Activated CD8-positive, alpha-beta memory T cell treated with anti-CD3 and anti-CD28 coated beads for 24 hours (primary cell): ENCODE measurements at places on chromosomes 11 and 22.

DNA sequence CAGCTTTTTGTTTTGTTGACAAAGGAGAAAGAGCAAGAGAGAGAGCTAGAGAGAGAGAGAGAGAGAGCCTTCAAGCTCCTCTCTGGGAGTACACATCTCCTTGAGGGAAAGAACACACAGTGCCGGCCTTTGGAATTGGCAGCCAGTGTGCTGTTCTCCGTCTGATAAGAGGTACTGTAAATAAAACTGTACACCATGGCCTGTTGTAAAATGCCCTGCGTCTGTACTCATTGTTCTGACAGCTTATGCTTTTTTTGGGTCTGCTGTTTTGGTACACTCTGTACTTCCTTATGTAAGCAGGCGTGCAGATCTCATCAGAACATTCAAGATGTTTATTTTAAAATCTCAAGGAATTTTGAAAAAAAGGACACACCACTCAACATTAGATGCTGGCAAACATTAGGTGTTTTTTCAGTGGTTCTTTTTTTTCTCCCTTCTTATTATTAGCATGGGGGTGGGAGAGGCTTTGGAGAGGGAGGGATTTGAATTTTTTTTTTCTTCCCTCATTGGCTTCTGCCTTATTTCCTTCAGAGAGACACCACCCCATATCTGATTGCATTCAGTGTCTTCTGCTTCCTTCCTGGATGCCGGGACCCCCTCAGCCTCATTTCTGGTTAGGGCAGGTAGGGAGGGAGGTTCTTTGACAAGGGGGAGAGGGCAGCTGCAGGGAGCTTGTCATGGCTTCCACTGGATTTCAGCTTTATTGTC, 116.8 kb upstream of the NNMT start:
- no peak for DNase-seq

DNA sequence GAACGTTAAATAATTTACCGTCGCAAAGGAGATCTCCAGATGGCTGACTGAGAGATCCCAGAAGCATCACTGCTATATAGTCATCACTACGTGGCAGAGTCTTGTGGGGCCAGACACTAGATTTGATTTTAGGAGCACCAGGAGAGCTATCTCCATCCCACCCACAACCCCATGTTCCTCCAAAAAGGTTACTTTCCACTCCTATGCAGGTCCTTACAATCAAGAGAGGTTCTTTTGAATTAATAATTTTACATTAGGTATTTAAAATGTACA, 19.4 kb downstream of the GUCY1A2 start:
- DNase-seq: no peak

DNA sequence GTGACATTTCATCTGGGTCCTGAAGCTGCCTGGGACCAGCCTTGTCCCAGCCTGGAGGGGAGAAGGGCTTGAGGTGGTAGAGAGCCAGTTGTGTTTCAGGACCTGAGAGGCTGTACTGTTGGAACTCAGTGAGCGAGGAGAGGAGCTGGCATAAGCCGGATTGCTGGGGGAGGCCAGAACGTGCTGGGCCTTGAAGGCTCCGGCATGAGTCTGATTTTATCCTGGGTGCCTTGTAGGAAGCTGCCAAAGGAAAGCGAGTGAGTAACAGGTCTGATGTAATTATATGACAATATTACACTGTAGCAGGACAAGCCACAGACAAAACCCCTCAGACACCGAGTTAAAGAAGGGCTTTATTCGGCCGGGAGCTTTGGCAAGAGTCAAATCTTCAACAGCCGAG, 17.2 kb downstream of the AP2A2 start:
- no peak for DNase-seq

DNA sequence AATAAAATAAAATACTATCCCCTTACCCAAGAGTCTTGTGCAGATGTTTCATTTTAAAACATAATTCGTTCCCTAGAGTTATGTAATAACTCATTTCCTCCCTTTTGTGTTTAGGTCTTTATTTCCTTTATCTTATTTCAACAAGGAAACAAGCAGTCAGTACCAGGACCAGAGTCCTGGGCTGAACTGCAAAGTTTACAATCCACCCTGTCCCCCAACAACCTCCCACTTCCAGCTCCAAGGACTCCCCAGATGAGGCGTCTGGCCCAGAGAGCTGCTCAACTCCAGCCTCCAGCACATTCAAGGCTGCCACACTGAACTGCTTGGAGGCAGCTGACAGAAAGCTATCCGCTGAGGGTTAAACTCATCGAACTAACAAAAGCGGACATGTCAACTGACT, 4.5 kb downstream of the POLDIP3 start:
- DNase-seq: no peak

GRCh38 chr11:59142530-59143507, at the start of gene FAM111A:
TSS of gene FAM111A (plus strand) at chr11:59142856. CDS start at chr11:59148873, 6,017 bp downstream.
- DNase-seq: peak; percentile 90

- DNase-seq: no peak
These were observed 32.9 kb downstream of the KCNJ1 start for GRCh38 chr11:128834157-128834556.

DNA sequence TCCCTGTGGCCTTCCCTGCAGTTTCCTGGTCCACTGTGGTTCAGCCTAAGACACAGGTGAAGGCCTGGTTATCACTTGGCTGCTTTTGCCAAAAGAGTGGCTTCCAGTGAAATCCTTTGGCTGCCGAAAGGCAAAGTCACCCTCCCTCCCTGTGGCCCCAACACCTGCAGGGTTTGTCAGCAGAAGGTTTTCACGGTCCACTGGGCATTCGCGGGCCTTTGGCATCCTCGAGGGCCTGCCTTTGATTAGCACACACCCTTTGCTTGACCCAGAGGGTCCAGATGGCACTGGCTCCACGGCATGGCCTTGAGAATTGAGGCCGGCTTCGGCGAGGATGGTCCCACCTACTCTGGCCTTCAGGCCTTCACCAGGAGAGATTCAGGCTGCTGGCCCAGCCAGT, 35.3 kb downstream of the RTN4R start:
- no peak for DNase-seq

DNA sequence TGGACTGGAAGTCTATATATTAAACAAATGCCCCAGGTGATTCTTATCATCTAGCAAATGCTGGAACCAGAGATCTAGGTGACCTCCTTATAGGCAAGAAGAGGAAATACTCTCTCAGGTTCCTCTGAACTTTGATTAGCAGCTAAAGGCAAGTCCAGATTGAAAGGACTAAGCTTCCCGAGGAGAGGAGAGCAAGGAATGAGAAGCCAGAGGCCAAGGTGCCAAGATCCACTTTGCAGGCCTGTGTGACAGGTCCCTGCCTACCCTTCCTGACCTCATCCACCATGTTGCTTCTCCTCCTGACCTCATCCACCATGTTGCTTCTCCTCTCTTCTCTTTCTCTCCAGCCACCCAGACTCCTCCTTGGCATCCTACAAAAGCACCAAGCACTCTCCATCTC, 173.2 kb downstream of the LARGE1 start:
- no peak for DNase-seq

DNA sequence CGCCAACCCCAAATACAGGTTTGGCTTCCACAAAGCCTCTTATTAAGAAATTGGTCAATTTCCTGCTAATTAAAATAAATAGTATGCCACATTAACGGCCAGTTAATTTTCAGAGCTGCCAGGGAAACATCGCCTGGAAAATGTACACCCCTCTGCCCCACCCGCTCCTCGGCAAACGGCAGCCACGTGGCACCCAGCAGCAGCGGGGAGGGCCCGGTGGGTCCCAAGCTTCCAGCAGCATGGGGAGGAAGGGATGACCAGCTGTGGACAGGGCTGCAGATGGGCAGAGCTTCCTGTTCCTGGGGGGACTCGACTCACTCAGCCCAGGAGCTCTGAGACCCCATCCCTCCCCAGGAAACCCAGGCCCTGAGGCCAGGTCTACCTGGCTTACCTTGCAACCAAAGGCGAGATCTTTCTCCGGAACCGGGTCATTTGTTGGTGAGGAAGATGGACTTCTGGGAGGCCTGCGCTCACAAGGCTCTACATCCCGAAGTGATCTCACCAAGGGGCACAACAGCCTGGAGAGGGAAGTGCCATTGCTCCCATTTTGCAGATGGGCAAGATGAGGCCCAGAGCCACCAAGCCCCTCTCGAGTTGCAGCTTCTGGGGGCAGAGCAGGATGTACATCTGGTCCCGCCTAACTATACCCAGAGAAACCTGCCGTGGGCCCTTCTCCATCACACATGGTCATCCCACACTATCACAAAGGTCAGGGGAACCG, 68.3 kb downstream of the IGLL1 start:
- no peak for DNase-seq

- no peak for DNase-seq
These were observed 108.1 kb downstream of the TRPC6 start for GRCh38 chr11:101475699-101476098.

DNA sequence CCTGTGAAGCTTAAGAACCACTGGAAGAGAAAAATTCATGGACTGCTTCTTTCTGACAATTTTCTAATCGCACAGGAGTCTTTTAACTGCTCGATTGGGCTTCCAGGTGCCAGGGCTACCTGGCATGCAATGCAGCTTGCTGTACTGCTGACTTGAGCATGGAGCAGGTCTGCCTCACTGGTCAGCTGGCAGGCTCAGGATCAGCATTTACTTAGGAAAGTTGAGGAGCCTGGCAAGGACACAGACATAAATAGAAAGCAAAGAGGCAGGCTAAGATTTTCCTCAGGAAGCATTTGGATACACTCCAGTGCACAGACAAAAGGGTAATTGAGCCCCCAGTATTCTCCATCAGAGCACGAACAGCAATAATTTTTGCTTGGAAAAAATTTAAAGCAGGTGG, 163.5 kb downstream of the CSNK2A3 start:
- DNase-seq: no peak

DNA sequence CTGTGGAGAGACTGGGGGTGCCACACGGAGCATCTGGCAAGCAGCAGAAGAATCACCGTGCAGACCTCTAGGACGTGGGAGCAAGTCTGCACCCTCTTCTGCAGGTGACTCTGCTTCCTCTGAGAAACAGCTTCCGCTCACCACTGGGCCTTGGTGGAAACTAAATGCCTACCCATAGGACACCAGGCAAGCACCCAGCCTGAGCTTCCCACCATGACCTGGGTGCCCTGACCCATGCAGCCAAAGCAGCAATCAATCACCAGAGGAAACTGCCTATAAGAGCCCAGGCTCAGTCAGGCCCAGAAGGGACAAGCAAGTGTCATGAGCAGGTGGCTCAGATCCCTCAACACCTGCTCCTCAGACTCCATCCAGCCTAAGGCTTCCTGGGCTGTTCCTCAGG, 63.4 kb downstream of the IGLL5 start:
- no peak for DNase-seq

- DNase-seq: no peak
These were observed 301.3 kb upstream of the TENM4 start for GRCh38 chr11:79742176-79742575.

DNA sequence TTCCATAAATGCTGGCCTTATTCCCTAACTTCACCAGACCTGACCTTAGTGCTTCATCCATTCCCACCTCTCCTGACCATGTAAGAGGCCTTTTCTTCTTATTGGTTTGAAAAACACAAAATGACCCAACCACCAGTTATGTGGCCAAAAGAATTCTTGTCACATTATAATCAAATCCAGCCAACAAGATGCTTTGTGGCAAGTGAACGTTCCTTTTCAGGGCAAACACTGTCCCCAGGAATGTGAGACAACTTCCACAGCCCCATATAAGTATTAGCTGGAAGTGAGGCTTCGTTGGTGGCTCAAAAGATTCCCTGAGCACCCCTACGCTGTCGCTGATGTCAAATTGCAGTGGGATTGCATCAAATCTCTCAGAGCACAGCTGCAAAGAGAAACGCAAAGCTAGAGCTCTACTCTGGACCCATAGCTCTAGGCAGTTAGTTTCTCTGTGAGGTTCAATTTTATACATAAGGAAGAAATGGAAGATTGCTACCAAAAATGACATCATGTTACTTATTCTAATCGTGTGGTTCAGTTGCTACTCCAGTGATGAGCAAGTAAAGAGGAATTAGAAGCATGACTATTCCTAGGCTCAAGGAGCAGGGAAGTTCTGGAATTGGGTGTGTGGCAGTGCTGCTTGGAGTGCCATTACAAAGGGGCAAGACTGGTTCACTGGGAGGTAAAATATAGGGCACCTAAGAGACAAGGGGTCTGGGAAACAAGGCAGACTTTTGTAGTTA, 26.1 kb downstream of the GLYATL1 start:
- DNase-seq: no peak

DNA sequence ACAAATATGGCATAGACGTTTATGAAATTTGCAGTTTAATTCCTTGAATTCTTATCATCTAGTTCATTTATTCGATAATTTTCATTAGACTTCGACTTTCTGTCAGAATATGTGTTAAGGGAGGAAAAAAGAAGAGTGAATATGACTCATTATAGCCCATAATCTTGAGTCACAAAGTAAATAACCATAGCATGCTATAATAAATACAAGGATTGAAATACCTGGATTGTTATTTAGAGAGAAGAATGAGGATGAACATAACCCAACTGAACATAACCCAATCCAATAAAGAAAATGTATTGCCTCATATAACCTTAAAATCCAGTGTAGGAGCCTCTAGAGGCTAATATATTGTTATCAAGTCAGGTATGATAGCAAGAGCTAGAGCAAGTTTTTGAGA, 1858.3 kb upstream of the RAG2 start:
- DNase-seq: no peak

DNA sequence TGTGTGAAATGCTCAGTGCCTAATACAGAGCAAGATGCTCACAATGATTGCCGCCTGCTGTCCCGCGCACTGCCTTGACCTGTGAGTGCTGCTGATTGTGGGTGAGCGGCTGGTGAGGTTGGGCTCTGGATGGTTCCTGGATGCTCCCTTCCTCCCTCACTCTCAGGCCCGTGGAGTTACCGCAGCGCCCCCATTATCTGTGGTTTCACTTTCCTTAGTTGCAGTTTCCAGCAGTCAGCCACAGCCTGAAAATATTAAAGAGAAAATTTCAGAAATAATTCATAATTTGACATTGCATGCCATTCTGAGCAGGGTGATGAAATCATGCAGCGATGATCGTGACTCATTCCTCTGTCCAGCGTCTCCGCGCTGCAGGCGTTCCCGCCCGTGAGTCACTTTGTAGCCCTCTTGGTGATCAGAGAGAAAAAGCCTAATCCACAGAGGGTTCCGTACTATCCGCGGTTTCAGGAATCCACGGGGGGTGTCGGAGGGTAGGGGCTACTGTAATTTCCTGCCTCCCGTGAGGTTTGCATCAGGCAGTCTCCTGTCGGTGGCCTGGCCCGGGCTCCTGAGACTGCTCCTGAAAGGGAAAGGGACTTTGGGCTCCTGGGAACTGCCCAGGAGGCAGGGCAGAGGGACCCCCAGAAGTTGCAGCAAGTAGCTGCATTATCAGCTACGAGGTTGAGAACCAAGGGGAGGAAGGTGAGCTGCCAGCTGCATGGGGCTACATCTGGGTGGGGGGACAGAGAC, 10.6 kb downstream of the RPL3 start:
- no peak for DNase-seq

DNA sequence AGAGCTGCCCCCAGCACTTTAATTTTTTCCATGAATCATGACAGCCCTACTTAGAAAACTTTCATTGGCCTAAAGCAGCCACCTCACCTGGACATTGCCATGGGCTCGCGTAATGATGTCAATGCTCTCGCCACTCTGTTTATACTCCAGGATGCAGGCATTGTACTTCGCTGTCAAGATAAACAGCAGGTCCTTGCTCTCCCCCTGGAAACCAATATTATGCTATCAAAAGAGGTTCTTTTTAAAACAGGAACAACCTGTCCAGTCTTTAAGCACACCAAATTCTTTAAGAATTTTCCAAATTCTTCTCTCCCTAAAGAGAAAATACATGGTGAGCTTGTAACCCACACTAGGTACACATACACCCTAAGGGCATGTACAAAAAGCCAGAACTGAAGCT, 3.0 kb downstream of the DDB1 start:
- DNase-seq: no peak

- peak; percentile 52 for DNase-seq
These were observed 61.6 kb downstream of the TNRC6B start for GRCh38 chr22:40239345-40239683.
